ENCODE measurements at places on chromosomes 7 and 10.

DNA sequence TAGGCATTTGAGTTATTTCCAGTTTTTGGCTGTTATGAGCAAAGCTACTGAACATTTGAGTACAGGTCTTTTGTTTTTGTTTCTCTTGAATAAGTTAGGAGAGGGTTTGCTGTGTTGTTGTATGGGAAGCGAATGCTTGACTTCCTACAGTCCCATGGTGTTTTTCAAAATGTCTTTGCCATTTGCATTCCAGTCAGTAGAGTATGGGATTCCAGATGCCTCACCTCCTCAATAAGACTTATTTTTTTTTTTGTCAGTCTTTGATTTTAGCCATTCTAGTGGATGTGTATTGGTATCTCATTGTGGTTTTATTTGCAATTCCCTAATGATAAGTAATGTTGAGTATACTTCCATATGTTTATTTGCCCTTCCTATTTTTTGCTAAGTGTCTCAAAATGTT lies 19.4 kb downstream of the CDK13 start:
- no peak for DNase-seq

DNA sequence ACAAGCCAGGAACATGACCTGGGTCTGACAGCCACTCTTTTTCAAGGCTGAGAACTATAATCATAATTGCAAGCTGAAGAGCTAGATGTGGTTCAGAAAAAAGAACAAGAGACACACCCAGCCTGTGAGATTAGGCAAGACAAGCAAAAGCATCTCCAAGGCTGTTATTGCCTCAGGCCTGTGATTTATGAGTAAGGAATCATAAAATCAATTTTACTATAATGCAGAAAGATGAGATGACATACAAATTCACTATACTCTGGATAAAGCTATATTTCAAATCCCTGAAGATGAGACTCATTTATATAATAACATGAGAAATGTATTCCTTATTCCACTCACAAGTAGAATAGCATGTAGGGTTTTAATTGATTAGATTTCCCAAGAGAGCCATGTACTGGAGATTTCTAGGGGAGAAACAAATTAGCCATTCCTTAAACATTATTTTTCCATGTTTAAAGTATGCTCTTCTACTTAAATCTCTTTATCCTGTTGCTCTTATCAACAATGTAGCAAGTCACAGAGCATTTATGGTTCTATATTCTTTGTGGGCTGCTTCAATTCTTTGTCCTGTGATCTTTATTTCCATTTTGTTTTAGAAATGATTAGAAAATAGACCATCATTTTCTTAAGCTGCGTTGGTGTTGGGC lies 47.4 kb downstream of the FHIP2A start:
- DNase-seq = no peak

DNA sequence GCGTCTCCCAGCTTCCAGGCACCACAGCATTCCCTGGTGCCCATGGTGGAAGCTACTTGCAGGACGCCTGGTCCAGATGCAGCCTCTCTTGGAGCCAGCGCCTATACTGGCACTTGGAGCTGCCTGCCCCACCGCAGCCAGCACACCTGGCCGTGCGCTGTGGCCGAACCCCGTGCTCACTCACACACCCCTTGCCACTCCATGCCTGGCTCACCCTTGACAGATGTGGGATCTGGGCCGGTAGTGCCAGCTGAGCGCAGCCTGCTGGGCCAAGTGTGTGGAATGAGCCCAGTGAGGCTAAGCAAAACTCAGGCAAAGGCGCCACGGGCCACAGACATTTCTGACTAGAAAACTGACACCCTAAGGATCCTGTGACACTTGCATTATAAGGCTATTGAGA lies 884.8 kb downstream of the LRMDA start:
- no peak for DNase-seq

GRCh38 chr7:152923711-152924110 lies 164.2 kb downstream of the ACTR3B start:
- no peak for DNase-seq

DNA sequence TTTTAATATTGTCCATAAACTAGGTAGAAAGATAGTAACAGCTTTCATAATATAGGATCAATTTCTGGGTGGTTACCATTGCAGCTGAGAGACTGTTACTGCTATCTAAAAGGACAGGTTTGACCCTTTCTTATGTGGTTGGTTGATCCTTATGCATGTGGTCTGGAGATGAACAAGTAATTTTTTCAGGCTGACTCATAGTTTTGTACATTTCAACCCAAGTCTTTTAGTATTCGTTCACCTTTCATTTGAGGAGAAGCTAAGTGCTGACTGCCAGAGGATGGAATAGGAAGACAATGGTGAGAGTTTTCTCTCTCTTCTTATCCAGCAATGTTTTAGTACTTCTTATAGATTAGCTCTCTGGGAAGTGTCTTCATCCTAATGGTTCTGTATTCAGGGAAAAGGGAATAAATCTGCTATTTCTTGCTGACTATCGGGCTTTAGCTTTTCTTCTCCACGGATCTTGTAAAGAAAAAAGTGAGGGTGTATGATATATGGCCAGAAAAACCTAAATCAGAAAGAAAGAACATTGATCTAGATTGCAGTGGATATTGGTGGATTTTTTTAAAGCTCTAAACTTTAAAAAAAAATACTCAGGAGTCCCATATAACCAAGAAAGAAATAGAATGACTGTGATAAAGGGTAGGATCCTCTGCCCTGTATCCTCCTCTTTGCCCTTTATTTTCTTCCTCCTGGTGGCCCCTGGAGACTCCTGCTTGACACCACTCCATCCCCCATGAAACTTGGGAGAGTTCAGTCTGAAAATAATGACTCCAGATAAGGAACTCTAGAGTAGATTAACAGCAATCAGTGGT lies 88.0 kb downstream of the CPED1 start:
- peak; percentile 4 for DNase-seq

GRCh38 chr10:129272866-129273650 lies 194.0 kb upstream of the MGMT start:
- no peak for DNase-seq

DNA sequence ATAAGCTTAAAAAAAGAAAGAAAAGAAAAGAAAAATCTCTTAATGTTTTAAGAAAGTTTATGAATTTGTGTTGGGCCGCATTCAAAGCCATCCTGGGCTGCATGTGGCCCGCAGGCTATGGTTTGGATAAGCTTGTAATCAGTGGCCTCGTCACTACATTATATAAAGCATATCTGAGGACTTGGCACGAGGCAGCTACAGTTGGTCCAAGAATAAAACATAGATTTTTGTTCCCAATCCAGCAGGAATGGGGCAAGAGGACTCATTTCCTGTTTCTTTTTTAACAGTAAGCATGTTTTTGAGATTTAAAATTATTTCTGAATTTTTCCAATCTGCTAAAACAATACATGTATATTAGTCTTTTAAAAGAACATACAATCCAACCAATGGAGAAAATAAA lies 28.6 kb downstream of the MCM10 start:
- no peak for DNase-seq

DNA sequence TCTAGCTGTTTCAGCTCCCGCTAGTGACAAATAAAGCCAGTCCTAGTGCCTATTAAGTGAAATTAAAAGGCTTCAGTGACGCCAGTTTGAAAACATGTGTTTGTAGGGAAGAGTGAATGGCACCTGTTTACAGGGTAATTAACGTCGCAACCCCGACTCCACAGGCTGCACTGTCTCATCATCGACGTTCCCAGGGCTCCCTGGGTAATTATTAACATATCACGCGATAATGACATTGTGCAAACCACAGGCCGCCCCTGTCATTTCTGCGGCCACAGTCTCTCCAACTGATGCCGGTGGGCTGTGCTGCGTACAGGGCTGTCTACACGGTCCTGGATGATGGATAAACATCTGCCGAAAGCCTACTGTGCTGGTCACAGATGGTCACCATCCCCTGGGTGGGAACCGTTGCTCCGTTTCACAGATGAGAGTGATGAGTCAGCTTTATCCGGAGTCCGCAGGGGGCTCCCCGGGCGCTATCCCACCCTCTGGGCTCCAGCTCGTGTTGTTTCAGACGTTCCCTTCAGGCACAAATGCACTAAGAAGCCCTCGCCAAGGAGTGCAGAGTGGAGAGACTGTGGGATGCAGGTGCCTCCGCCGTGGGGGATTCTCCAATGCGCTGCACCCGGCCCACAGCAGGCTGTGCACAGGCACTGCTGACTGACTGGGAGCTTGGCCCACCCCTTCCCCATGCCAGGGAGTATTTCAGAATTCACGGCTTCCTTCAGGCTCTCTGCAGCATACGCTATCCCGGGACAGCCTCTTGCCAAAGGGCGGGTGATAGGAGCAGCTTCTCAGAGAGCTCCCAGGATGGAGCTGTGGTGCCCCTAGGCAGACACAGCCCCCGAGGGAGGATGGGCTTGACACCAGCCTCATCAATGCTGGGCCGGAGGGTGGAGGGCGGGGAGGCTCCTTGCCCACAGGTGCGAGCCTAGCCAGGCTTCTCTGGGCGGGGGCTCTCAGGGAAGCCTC lies 491.8 kb upstream of the FOXK1 start:
- no peak for DNase-seq

DNA sequence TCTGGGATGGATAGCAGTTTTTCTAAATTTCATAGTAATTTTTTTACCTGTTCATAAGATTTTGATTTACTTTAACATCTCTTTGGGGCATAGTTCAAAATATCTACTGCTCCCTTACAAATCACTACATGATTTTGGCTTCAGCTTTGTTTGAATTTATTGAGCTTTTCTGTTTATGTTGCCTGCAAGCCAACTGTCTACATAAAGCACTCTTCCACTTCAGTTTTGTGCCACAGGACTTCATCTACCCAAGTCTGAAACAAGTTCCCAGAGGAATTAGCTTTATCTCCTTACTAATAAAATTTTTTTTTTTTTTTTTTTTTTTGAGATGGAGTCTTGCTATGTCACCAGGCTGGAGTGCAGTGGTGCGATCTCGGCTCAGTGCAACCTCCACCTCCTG lies 45.4 kb upstream of the KMT2E start:
- DNase-seq = no peak

DNA sequence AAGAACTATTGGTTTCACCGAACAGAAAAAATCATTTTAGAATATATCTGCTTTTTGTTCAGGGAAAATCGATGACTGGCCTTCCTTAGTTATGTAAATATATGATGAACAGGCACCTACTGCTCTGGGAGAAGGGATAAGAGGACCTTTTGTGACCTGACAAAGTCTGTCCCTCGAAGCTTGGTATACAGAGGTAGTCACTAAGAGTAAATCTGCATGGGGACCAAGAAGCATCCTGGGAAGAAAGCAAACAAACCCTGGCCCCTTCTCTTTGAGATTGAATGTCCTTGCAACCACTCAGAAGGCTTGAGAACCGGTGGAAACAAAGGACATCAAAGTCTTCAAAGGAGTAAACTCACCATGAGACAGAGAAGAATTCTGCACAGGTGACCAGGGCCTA lies 52.3 kb downstream of the SKIDA1 start:
- DNase-seq = no peak

GRCh38 chr10:102670065-102670670 lies 25.9 kb downstream of the TRIM8 start:
- no peak for DNase-seq

DNA sequence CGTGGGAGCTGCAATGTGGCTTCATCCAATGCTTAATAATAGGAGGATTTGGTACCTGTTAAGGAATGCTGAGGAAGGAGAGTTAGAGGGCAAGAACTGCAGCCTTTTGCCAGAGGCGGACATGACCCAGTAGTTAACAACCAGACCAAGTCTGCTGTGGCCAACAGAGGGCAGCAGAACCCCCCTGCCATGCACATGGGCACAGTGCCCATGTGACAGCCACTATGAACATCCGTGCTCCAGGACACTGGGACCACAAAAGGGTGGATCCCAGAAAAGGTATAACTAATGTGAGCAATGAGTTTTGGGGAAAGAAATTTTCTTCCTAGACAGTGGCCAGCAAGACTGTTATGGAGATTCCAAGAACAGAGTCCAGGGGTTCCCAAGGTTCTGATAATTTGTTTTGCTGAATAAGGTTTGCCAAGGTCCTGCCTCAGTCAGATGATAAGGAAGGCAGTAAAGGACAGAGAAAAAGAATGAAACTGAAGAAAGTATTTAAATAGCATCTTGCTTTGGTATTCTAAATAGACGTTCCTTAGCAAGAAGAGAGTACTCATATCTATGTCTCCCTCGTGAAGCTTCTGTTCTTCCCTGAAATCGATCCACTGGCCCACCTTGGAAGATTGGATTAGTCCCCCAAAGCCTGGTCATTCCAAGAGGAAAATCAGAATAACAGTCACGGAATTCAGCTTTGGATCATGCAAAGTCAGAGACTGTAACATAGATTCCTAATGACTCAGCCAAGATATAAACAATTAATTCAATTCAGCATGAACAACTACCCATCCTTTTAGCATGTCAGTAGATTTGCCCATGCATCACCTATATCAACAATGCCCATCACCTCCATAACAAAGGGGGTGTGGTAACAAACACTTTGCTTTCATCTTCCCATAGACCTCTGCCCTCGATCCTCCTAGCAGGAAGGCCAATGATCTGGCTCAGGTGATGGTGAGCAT lies 56.0 kb downstream of the LGI1 start:
- peak; percentile 59 for DNase-seq

DNA sequence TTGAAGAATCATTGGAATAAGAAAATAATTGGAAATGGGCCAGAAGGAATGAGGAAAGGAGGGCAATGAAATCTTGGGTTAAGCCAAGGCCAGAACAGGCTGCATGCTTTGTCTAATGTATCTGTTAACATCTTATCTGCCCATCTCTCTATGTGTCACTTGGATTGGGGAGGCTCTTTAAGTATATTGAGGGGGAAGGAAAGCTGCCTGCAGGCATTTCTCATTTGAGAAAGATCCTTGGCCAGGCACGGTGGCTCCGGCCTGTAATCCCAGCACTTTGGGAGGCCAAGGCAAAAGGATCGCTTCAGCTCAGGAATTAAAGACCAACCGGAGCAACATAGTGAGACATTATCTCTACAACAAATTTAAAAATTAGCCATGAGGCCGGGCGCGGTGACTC lies 14.3 kb downstream of the PCBD1 start:
- DNase-seq = no peak

DNA sequence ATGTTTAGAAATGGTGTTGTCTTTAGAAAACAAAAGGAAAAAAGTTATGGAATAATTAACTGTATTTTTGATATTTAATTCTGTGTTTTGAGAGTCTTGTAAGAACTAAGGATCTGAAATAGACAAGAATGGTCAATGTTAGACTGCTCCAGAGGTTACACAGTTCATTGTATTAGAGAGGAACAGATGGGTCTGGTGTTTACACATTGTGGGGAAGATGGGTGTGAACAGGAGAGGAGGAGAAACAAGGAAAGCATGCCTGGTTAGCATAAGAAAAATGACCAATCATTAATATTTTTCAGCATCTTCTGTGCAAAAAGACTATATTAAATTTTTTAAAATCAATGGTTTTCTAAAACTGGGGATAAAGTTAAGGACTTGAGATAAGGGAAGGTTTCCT lies 11.9 kb downstream of the MEOX2 start:
- no peak for DNase-seq

- DNase-seq = no peak
Observed at GRCh38 chr10:100636848-100637553, 101.3 kb downstream of the HIF1AN start.

DNA sequence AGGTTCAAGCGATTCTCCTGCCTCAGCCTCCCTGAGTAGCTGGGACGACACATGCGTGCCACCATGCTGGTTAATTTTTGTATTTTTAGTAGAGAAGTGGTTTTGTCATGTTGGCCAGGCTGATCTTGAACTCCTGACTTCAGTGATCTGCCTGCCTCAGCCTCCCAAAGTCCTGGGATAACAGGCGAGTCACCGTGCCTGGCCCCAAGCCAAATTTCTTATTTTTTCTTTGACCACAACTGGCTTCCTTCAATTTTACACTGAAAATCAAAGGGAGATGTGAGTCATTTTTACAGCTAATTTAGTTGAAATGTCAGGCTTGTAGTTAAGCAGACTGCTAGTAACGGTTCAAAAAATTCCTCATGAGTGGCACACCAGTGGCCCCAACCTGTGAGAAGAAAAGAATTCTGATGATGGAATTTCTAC lies 7.8 kb downstream of the RNF216 start:
- DNase-seq = peak; percentile 55

Data from activated CD4-positive, alpha-beta T cell treated with anti-CD3 and anti-CD28 coated beads, Interleukin-2, Interleukin-6, amounts not matched to agents 100 ng/mL and 50 ng/mL, durations not matched to agents 16 hours and 8 hours (primary cell).